ENCODE measurements at places on chromosomes 4 and X.

GRCh38 chr4:7798178-7798995 lies 141.3 kb downstream of the AFAP1 start:
- no peak for DNase-seq

DNA sequence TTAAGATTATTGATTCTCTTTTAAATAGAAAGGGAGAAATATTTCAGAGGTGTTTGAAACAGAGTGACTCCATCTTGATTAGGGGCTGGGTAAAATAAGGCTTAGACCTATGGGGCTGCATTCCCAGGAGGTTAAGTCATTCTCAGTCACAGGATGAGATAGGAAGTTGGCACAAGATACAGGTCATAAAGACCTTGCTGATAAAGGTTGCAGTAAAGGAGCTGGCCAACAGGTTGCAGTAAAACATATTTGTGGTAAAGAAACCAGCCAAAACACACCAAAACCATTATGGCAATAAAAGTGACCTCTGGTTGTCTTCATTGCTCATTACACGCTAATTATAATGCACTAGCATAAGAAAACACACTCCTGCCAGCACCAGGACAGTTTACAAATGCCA lies 165.0 kb downstream of the SPIN4 start:
- no peak for DNase-seq

DNA sequence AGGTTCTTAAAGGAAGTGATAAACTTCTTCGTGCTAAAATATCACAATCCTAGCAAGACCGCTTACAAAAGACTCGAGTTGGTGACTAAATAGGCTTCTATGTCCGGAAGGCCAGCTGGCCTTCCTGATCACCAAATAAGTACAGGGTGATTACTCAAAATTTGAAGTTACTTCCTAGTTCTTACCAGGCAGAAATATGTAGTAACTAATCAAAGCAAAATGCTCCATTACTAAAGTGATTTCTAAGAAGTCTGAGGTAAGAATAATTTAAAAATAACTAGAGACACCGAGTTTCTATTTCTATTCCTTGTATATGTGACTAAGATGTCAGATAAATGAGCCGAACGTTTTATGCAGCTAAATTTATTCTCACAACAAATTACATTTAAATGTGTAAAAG lies 62.2 kb downstream of the NSUN7 start:
- no peak for DNase-seq

GRCh38 chr4:37793562-37793961 lies 32.9 kb upstream of the PGM2 start:
- no peak for DNase-seq

GRCh38 chr4:21507439-21507838 lies 441.1 kb downstream of the KCNIP4 start:
- DNase-seq, result no peak

- DNase-seq, result no peak
Measured at GRCh38 chrX:24306440-24306839, 7.4 kb downstream of the SUPT20HL2 start.

DNA sequence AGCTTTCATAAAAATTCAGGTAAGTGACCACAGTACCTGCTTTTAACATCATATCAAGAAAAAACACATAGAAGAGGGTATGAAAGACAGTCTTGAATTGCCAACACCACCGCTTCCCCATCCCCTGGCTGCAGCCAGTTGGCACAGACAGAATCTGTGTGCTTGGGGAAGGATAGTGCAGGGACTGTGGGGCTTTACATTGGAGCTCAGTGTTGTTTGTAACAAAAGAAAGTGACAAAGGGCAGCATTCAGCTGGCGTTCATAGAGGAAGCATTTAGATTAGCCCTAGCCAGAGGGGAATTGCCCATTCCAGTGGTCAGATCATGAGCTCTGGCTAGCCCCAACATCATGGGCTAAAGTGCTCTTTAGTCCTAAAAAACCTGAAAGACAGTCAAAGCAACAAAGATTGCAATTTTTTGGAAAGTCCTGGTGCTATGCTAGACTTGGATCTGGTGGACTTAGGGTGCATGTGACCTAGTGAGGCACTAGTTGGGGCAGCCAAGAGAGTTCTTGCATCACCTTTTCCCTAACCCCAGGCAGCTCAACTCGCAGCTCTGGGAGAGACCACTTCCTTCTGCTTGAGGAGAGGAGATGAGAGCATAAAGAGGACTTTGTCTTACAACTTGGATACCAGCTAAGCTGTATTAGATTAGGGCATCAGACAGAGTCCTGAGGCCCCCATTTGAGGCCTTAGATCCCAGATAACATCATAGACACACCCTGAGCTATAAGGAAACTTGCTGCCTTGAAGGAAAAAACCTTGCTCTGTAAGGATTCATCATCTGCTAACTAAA lies 1602.4 kb upstream of the ADGRL3 start:
- no peak for DNase-seq

DNA sequence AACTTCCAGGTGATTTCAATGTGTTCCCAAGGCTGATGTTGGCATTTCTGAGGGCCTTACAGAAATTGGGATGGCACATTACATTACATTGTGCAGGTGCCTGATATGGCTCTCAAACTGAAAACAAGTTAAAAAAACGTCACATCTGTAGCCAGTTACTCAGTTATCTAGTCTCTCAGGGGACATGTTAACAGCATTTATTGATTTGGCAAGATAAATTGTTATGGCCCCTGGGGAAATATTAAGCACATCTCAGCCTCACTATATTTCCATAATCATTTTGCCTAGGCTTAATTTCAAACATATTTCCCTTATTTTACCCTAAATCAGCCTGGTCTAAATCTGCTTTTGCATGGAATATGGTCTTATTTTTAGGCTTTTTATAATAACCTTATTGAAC lies 290.0 kb downstream of the IL15 start:
- DNase-seq, result no peak

- DNase-seq, result no peak
Measured at GRCh38 chrX:107675823-107676555, 47.7 kb downstream of the PRPS1 start.

DNA sequence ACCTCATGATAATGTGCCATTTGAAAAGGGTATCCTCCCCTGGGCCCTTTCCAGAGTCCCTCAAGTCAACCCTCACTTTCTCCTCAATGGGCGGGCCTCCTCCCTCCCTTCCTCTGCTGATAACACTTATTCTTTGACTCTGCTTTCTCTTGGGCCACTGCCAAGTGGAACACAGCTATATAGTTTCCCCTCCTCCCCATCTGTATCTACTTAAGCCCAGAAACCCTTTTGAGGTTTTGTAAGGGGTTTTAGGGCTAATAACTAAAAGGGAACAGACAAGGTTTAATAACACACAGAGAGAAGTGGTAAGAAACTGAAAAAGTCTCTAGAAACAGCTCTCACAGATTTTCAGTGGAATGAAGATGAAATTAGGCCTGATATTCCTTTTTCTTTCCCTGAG lies 116.7 kb downstream of the GPC3 start:
- no peak for DNase-seq

DNA sequence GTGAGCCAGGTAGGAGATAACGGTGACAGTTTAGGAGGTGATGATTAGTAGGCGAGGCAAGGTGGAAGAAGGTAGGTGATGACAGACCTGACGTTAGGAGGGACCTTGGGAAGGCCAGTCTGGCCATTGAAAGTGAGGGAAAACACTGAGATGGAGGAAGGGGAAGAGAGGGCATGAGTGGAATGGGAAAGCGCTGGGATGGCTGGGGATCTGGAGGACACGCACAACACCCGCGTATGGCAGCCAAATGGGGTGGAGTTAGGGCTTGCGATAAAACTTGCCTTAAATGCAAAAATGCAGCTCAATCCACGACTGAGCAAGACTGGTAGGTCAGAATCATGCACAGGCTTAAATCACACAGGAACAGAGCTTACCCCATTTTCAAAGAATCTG lies 605 bp upstream of the CDKL2 start:
- no peak for DNase-seq

- no peak for DNase-seq
Measured at GRCh38 chr4:100590325-100590724, 72.5 kb upstream of the EMCN start.

- no peak for DNase-seq
Measured at GRCh38 chr4:111778543-111778942, 366.7 kb upstream of the FAM241A start.

GRCh38 chr4:159017323-159018026 lies 85.4 kb upstream of the RAPGEF2 start:
- no peak for DNase-seq

GRCh38 chrX:47185241-47185640 lies 8.4 kb upstream of the UBA1 start:
- DNase-seq, result no peak

GRCh38 chrX:13162772-13163410 lies 118.5 kb upstream of the FAM9C start:
- no peak for DNase-seq

DNA sequence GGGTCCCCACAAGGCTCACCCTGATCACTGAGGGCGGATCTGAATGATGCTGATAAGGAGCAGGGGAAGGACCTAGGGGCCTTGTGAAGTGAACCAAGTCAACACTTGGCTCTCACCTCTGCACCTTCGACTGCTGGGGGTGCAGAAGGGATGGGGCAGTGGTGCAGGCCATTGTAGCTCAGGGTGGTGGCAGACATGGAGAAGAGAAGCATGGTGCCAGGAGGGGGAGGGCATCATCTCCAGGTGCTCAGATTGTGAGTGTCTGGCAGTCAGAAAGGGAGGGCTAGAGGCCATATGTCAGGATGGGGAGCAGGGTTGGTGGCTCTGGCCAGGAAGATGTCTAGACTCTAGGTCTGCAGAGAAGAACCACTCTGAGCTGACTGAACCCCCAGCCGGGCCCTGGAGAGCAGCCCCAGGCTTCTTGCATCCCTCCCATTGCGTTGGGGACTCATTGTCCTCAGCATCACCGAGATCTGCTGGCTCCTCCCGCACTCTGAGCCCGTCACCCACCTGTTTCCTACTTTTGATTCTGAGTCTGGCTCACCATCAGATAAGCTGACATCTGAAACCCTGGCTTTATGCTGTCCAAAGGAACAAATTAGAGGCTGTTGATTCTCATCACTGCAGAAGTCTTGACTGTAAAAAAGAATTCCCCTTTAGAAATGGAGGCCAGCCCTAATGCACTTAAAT lies 3.8 kb downstream of the APLN start:
- DNase-seq, result no peak
